ENCODE measurements at places on chromosomes 11 and 22.
A peak's percentile ranks its signal among the peaks of the same experiment; 100 is the strongest.

DNA sequence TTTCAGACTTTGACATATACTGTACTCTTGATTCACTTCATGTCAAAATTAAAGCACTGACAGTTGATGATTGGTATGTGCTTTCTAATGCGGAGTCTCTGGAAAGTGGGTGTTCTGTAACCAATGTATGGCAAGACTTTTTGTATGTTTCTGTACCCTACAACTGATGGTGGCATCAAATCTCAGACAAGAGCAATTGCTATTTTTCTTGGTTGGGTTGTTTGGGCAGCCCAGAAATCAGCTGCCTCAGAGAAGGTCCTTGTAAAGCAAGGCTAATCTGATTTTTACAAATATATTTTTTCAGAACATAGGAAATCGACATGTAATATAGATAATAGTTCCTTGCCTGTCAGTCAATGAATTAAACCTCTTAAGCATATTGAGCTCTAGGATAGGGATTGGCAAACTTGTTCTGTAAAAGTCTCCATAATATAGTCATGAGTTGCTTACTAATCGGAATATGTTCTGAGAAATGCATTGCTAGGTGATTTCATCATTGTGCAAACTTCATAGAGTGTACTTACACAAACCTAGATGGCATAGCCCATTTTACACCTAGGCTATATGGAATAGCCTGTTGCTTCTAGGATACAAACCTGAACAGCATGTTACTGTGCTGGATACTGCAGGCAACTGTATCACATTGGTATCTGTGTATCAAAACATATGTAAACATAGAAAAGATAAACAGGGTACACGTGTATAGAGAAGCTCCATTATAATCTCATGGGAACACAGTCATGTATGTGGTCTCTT is 10.2 kb upstream of the OOSP4A start:
- DNase-seq = no peak

GRCh38 chr11:120372296-120372695 is 36.1 kb downstream of the ARHGEF12 start:
- DNase-seq = no peak

DNA sequence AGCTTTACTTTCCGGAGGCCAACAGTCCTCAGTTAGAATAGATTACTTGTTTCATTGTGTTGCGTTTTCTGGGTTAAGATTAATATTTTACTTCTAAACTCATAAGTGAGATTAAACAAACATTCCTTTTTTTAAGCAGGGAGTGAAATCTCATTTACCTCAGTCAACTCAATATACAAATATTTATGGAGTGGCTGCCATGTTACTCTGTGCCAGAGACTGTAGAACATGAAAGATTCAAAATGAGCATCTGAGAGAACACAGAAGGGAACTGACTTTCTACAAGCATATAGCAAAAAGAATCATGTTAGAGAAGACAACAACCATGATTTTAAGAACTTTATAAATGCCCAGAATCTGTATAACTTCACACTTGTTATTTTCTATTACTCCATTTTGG is 3.4 kb upstream of the LRRC55 start:
- no peak for DNase-seq

GRCh38 chr11:11635443-11635842 is 13.6 kb upstream of the GALNT18 start:
- no peak for DNase-seq

DNA sequence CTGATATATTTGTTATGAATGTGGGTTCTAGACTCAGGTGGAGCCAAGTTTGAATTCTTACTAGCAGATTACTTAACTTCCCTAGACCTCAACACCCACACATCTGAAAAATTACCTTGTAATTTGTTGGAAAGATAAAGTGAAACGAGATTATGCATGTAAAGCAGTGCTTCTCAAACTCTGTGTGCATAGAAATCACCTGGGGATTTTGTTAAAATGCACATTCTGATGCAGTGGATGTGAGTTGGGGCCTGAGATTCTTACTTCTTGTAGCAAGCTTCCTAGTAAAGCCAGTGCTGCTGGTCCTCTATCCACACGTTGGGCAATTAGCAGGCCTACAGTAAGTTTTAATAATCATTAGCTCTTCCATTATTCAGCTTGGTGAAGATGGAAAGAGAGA is 15.1 kb upstream of the CEP295 start:
- DNase-seq = no peak

DNA sequence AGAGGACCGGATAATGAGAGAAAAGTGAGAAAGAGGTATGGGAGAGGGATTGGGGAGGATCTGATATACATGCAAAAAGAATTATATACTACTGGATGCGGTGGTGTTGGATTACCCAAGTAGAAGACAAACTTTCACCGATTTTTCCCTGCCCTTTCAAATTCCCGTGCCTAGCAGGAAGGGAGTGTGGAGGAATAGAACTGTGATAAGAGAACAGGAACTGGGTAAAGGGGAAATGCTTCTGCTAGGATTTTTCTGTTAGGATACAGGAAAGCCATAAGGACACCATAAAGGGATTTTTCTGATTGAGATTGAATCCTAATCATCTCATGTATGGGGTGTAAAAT is 480 bp upstream of the MTMR2 start:
- DNase-seq = no peak

DNA sequence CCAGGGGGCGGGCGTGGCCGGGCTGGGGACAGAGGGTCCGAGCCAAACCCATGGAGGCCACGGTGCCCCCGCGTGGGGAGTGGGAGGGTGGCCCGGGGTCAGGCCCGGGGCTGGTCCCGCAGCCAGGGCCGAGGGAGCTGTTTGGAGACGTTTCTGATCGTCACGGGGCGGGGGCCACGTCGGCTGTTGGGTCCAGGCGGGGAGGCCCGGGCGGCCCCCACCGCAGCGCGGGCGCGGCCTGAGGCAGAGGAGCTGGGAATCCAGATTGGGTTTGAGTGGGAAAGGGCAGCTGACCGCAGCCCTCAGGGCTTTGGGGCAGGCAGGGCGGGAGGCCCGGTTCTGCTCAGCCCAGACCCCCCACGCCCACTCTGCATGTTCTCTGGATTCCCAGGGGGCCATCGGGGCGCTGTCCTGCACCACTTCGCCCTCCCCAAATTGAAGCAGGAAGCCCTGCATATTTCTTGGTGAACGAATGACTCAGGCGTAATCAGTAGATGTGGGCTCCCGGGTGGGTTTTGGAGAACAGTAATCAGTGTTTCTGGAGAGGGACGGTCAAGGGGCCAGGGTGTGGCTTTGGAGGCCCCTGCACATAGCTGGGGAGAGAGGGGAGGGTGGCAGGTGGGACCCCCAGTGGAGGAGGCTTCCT is 583 bp downstream of the MRPL23 start:
- DNase-seq = no peak

DNA sequence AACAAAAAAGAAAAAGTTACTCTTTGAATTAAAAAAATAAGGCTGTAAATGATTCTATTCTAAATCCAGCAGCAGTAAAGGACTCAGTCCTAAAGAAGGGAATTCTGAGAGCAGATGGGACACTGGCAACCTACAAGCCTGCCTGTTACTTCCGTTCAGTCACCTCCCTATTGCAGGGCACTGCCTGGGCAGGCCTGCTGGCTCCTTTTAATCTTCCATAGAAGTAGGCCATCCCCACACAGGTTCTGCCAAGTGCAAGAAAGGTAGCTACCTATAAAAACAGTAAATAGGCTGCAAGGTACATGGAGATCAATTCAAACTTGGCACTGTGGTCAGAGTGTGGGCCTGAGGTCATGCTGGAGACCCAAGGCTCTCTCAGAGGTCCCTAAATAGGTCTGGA is 136.4 kb downstream of the TRIM44 start:
- no peak for DNase-seq

DNA sequence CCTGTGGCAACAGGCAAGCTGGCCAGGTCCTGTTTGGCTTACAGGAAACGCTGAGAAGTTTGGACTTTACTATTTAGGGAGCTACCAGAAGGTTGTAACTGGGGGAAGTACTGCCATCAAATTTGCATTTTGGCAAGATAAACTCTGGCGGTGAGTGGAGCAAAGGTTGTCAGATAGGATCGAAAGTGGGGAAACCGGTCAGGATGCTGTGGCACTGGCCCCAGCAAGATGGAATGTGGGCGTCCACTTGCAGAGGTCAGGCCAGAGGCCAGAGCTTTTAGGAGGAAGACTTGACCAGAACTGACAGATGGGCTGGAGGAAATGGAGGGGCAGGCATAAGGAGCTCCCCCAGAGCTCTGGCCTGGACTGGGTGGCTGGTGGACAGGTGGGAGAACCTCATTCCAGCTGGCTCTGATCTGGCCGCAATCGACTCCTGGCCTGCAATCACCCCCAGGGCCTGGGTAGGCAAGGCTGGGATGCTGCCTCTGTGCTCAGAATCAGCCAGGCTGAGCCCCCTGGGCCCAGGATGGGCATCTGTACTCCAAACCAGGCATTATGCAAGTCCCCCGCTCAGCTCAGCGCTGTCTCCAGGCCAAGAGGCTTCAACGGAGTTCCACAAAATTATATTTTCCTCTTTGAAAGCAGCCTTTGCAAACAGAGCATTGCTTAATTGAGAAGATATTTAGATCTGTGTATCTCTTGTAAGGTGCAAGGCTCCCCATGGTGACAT is 178.3 kb upstream of the NECTIN1 start:
- DNase-seq = no peak

DNA sequence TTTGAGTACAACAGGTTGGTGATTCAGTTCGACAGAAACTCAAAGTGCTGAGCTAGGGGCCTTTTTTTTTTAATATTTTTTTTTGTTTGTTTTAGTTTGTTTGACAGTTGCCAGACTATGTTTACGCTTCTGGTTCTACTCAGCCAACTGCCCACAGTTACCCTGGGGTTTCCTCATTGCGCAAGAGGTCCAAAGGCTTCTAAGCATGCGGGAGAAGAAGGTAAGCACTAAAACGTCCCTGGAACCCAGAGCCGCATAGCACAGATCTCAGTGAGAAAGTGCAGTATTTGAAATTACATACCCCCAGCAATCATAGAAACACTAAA is 649 bp downstream of the PRRG4 start:
- peak; percentile 35 for DNase-seq

DNA sequence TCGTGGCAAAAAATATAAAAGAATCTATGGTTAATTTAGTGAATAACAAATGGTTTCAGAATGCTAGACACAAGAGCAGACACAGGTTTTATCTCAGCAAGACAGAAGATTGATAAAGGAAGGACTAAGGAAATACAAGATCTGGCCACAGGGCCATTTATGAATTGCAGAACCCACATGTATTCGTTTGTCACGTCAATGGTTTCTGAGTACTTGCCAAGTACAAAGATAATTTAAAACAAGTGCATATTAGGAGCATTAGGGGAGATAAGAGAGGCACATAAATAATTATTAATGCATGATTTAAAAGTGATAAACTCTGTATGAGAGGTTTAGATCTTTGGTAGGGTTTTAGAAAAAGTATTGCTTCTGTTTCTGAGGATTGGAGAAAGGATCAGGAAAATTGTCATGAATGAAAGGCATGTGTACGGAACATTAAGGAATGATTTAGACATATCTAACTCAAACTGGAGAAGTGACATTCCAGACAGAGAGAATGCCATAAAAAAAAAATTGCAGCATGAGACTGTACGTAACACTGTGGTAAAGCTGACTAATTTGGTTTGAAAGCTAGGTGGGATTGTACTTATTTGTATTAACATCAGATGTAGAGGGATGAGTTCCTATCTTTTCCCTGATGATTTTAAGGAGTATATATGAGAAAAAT is 727.1 kb downstream of the NELL1 start:
- DNase-seq = peak; percentile 64

- DNase-seq = no peak
Observed at GRCh38 chr11:92955860-92956259, 13.6 kb upstream of the MTNR1B start.

- no peak for DNase-seq
Observed at GRCh38 chr11:22458161-22458560, 120.0 kb downstream of the SLC17A6 start.

DNA sequence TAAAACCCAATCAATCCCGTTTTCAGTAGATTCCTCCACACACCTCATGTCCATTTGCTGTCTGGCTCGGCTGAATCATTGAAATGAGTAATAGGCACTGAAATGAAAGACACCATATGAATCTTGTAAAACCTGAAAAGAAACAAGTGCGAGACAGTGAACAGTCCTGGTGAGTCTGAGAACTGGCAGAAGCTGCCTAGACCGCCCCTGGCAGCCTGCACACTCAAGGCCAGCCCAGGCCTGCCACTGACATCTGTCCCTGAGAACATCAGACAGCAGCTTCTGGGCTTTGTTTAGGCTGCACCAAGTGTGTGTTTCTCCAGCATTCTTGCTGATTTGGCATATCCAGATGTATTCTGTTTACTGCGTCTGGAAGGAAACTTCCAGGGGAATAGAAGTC is 44.8 kb downstream of the ENDOD1 start:
- DNase-seq = no peak

GRCh38 chr11:93902921-93903320 is 52.5 kb upstream of the VSTM5 start:
- no peak for DNase-seq

- peak; percentile 16 for DNase-seq
Observed at GRCh38 chr11:60504219-60504905, 10.8 kb upstream of the MS4A13 start.

DNA sequence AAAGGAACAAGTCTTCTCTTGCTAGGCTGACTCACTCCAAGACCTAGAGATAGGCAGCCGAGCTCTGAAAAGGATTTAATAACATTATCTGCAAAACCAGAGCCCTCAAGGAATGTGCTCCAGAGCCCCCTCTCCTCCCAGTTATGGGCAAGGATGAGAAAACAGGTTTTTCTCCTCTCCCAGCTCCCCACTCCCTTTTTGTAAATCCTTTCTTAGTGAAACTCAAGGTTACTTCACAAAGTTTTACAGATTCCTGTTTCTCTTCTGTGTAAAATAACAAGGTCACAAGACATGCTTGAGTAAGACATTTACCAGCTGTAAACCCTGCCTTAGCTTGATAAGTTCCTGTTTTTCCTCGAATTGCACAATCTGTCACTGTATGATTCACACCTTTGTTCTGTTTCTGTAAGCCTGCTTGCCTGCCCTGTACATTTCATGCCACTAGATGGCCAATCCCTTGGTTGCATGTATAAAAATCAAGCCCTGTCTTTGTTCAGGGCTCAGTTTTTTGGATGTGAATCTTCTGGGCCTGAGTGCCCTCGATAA is 489.4 kb downstream of the KCNA4 start:
- DNase-seq = no peak

DNA sequence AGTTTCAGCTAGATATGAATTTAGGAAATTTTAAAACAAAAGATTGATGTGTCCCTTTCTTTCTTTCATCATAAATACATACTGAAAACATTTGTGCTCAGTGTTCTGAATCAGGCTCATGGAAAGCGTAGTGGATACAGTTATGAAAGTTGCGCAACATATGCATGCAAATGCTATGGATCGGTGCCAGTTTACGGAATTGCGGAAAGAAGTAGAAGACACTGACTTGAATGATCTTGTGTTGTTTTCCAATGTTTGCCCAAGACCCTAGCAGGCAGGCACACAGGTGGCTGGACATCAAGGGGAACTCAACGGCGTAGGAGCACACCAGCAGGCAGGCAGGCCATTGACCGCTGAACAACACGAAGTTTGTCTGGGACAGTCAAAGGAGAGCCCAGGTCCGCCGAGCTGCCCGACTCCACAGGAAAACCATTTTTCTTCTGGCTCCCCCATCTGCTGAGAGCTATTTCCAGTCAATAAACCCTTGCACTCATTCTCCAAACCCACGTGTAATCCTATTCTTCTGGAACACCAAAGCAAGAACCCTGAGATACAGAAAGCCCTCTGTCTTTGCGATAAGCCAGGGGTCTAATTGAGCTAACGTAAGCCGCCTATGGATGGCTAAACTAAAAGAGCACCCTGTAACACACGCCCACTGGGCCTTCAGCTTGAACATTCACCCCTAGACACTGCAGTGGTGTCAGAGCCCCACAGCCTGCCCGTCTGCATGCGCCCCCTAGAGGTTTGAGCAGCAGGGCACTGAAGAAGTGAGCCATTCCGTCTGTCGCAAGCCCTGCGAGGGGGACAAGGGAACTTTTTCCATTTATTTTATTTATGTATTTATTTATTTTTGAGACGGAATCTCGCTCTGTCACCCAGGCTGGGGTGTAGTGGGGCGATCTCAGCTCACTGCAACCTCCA is 7.4 kb upstream of the BIRC3 start:
- no peak for DNase-seq

Data from hematopoietic multipotent progenitor cell treated with erythropoietin and hydrocortisone succinate and interleukin-3 and kit ligand, for 8 days (in vitro differentiated cells).